ENCODE measurements at places on chromosomes 1 and 21. TPM values are rescaled to one million over a fixed set of nuclear protein-coding genes. Genes with fewer than 3 reads are reported as not detected.
A peak's percentile ranks its signal among the peaks of the same experiment; 100 is the strongest.

DNA sequence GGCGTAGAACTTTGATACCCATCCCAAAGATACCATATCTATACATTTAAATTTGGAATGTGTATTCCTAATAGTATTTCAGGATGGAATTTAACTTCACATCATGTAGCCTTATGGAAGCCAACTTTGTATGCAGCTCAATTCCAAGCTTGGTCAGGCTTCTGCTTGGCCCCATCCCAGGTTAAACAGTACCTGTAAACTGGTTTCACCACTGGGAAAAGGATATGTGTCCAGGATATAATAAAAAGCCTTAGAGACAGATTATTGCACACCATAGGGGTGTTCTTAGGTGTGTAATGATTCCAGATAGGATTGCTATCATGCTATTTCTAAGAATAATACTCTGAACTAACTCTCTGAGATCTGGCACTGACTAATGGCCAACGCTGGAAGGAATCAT, 28.1 kb downstream of the ADAM30 start:
- peaks cover under 1% of the 10 kb centered on the region for H3K4me1 ChIP-seq
- H3K27me3 ChIP-seq, result peaks cover 15% of the 10 kb centered on the region
- H3K27ac ChIP-seq, result no peak overlapping the region
- H3K36me3 ChIP-seq, result no peaks in the 10 kb centered on the region
- H3K4me3 ChIP-seq, result no peak overlapping the region

- no peaks in the 10 kb centered on the region for H3K36me3 ChIP-seq
- H3K27ac ChIP-seq, result no peak overlapping the region
- no peaks in the 10 kb centered on the region for H3K27me3 ChIP-seq
- H3K4me3 ChIP-seq, result no peak overlapping the region
- H3K4me1 ChIP-seq, result no peaks in the 10 kb centered on the region
- DNase-seq, result no peak
Observed at GRCh38 chr1:79287982-79288381, 281.5 kb upstream of the ADGRL4 start.

Gene APP
- total RNA-seq, result 332 TPM

Gene RRP15
- total RNA-seq, result 20.8 TPM

DNA sequence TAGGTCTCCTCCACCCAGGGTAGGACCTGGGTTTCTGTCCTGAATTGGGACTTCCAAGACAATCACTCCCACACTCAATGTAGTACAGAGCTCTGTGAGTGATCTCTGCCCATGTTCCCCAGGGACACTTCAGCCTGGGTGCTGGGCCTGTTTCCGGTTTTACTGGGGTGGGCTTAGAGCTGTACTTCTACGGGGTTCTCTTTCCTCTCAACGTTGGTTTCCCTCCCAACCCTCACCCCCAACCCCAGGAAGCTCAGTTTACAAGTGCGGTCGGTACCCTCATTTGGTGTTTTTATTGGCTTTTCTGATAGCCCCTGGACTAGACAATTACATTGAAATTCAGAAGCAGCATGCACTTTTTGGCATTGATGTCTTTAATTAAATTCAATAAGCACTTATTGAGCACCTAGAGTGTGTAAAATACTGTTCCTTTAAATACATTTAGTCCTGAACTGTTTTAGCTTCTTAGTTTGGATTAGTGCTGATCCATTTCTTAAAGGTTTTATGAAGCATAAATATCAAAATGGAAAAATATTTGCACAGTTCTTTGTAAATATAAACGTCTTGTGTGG, 542 bp upstream of the XPR1 start:
- no peaks in the 10 kb centered on the region for H3K27me3 ChIP-seq
- no peaks in the 10 kb centered on the region for H3K36me3 ChIP-seq
- peaks cover 61% of the 10 kb centered on the region for H3K4me1 ChIP-seq
- H3K27ac ChIP-seq, result peak overlapping the region; percentile 96

DNA sequence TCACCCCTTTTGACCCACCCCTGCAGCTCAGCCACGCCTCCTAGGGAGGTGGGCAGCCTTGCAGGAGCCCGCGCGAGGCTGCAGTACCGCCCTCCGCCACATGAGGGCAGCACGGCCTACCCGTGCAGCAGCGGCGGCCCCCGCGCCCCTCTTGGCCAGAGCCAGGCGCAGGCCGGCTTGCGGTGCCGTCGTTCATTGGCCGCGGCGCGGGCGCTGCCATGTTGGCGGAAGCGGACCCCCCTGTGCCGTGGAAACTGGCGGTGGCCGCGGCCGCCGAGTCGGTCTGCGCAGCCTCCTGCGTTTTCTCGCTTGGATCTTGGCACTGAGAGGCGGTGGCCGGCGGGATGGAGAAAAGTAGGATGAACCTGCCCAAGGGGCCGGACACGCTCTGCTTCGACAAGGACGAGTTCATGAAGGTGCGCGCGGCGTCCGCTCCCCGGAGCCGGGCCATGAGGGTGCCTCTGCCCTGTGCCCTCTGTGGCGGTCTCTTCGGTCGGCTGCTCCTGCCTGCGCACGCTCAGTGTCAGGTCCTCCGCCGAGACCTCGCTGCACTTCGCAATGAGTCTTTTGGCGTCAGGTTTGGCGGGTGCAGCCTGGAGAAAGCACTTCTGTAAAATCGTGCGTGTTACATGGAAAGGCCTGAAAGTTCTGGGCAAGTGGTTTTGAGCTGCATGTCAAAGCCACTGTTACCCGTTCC, at the start of gene COG2:
COG2 (plus strand) TSS at position 219 of the 697 bp plus-strand sequence; CDS start at position 345, 126 bp downstream.
- peak within 1 kb of the TSS; percentile 95 for H3K27ac ChIP-seq
- no peaks in the 10 kb centered on the region for H3K27me3 ChIP-seq
- H3K4me1 ChIP-seq, result peaks cover 67% of the 10 kb centered on the region
- DNase-seq, result peak; percentile 96
- no peaks in the 10 kb centered on the region for H3K36me3 ChIP-seq

Gene AK5
- total RNA-seq, result 1.0 TPM

- H3K27ac ChIP-seq, result no peak overlapping the region
- peaks cover 8% of the 10 kb centered on the region for H3K4me1 ChIP-seq
- H3K27me3 ChIP-seq, result no peaks in the 10 kb centered on the region
Observed at GRCh38 chr1:113320272-113320671, 70.0 kb upstream of the MAGI3 start.

Gene RYR2
- 783 TPM for total RNA-seq

Gene BTBD8
- total RNA-seq, result 4.0 TPM

Gene CMPK1
- total RNA-seq, result 78.2 TPM

DNA sequence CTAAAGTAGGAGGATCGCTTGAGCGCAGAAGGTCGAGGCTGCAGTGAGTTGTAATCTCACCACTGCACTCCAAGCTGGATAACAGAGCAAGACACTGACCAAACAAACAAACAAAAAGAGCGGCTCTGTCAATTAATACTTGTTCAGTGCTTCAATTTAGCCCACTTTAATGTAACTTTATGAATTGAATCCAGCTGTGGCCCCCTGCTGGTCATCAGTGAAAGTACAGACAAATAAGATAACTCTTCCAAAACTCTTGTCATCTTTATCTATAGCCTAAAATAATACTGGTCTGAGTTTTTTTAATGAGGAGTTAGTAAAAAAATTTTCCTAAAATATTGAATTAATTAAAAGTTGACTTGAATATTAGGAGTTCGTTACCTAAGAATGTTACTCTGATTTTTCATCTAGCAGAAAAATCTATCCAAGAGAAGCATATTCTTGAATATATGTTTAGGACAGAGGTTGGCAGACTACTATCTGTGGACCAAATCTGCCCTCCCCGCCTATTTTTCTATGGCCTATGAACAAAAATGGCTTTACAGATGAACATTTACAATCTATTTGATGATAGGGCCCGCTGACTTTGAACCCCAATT, 26.1 kb downstream of the ATP5PF start:
- no peak overlapping the region for H3K27ac ChIP-seq
- H3K4me3 ChIP-seq, result no peak overlapping the region
- peaks cover 11% of the 10 kb centered on the region for H3K4me1 ChIP-seq
- H3K36me3 ChIP-seq, result peaks cover 26% of the 10 kb centered on the region

DNA sequence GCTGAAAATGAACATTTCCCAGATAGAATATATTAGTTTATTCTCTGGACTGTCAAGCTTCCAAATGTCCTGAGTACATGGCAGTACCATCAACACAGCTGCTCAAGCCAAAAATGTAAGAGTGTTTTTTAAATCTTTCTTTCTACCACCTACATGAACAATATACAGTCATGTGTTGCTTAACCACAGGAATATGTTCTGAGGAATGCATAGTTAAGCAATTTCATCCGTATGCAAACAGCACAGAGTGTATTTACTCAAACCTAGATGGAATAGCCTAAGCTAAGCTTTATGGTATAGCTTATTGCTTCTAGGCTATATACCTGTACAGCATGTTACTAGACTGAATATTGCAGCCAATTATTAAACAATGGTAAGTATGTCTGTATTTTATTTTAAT, 561.9 kb upstream of the ADGRL4 start:
- no peaks in the 10 kb centered on the region for H3K36me3 ChIP-seq
- H3K27ac ChIP-seq, result no peak overlapping the region
- H3K4me1 ChIP-seq, result no peaks in the 10 kb centered on the region
- DNase-seq, result no peak

- DNase-seq, result no peak
- no peak overlapping the region for H3K4me3 ChIP-seq
- H3K4me1 ChIP-seq, result no peaks in the 10 kb centered on the region
- no peaks in the 10 kb centered on the region for H3K36me3 ChIP-seq
- H3K27ac ChIP-seq, result no peak overlapping the region
Observed at GRCh38 chr1:214615871-214616270, 12.9 kb downstream of the CENPF start.

GRCh38 chr1:2989976-2990375, 31.3 kb upstream of the ACTRT2 start:
- no peaks in the 10 kb centered on the region for H3K36me3 ChIP-seq
- peak; percentile 10 for DNase-seq
- H3K27me3 ChIP-seq, result peaks cover 45% of the 10 kb centered on the region
- H3K4me1 ChIP-seq, result no peaks in the 10 kb centered on the region
- no peak overlapping the region for H3K27ac ChIP-seq

Gene TOMM40L
- 39.3 TPM for total RNA-seq

- H3K4me1 ChIP-seq, result peaks cover 11% of the 10 kb centered on the region
- H3K27ac ChIP-seq, result peak overlapping the region; percentile 5
- H3K4me3 ChIP-seq, result no peak overlapping the region
Observed at GRCh38 chr1:229148041-229148671, 122.8 kb upstream of the RAB4A start.

DNA sequence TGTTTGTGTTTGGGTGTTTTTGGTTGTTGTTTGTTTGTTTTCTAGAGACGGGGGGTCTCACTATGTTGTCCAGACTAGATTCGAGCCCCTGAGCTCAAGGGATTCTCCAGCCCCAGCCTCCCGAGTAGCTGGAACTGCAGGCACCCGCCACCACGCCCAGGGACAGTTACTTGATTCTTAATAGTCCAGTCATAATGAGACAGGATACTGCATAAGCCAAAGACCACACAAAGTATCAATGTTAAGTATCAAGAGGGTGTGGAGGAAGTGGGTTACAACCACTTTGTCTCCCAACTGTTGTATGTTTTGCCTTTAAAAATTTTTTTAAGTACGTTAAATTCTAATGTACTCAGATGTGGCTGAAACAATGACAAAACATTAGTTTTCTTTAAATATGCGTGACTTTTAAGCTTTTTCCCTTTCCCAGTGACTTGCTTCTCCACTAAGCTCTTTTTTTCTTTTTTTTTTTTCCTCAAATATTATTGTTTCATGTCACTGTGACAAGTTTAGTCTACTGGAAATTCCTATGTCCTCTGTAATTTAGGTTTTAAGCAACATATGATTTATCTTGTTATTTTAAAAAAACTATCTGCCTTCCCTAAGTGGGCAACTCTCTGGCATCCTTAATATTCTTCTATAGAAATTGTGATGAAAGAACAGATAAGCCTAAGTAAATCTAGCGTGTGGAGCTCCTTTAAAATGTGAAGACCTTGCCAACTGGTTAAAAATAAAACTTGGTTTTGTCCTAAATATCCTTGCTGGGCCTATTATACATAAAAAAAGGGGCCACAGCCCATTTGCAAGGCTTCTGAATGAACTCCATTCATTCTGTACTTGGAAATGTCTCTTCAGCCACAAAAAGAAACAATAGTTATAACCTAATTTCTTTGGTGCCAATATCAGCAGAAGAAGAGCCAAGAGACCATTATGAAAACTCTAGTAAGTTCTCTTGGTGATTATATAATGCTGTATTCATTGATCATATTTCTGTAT, 56.2 kb upstream of the DPH5 start:
- H3K4me3 ChIP-seq, result no peak overlapping the region
- no peak overlapping the region for H3K27ac ChIP-seq
- no peak for DNase-seq
- no peaks in the 10 kb centered on the region for H3K4me1 ChIP-seq

GRCh38 chr1:24692351-24692980, 49.4 kb downstream of the SRRM1 start:
- H3K27me3 ChIP-seq, result no peaks in the 10 kb centered on the region
- no peak overlapping the region for H3K4me3 ChIP-seq
- H3K4me1 ChIP-seq, result peaks cover 51% of the 10 kb centered on the region
- H3K36me3 ChIP-seq, result no peaks in the 10 kb centered on the region
- H3K27ac ChIP-seq, result no peak overlapping the region

Gene TRABD2B
- total RNA-seq, result 1.4 TPM

GRCh38 chr21:34800797-34801518, 132.2 kb downstream of the CLIC6 start:
- H3K36me3 ChIP-seq, result no peaks in the 10 kb centered on the region
- no peaks in the 10 kb centered on the region for H3K4me1 ChIP-seq
- no peak for DNase-seq
- peaks cover 9% of the 10 kb centered on the region for H3K27me3 ChIP-seq
- no peak overlapping the region for H3K4me3 ChIP-seq
- H3K27ac ChIP-seq, result no peak overlapping the region

DNA sequence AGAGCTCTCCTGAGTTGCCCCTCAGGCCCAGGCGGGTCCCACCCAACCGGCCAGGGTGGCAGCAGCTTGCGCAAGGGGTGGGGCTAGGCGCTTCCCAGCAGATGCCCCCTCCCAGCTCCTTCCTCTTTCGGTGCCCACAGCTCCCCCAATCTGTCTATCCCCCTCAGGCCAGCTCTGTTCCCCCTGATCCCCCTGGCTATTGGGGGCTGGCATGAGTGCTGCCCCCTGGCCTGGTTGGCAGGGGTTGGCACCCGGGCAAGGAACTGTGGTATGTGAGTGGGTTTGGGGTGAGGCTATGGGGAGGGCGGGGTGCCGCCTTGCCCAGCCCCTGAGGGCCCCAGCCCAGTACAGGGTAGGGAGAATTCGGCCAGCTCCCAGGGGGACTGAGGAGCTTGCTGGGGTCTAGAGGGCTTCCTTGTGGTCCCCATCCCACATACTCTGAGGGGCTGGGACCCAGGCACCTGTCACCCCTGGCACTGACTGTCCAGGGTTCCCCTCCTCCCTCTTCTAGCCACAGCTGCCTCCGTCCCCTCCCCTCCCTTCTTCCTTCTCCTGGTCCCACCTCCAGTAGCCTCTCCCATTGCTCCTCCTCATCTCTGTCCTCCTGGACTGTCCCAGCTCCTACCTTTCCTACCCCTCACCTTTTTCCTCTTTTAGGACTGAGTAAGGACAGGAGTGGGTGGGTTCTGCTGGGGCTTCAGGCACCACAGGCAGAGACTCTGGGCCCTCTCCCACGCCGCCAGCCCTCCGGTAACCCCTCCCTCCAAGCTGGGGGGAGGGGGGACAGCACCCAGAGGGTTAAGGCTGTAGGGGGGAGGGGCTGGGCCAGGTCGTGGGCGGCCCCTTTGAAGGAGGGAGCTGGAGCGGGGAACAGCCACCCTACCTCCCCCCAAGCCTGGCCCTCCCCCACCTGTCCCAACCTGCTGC, 5.7 kb downstream of the ZBTB7B start:
- peaks cover 98% of the 10 kb centered on the region for H3K4me1 ChIP-seq
- no peaks in the 10 kb centered on the region for H3K27me3 ChIP-seq
- peak overlapping the region; percentile 95 for H3K27ac ChIP-seq
- peak overlapping the region; percentile 45 for H3K4me3 ChIP-seq

GRCh38 chr1:24048205-24048869, 63.6 kb downstream of the MYOM3 start:
- H3K27me3 ChIP-seq, result no peaks in the 10 kb centered on the region
- H3K4me3 ChIP-seq, result no peak overlapping the region
- H3K4me1 ChIP-seq, result peaks cover 20% of the 10 kb centered on the region
- no peak overlapping the region for H3K27ac ChIP-seq
- H3K36me3 ChIP-seq, result no peaks in the 10 kb centered on the region
- DNase-seq, result no peak

Gene GJC2
- 1.0 TPM for total RNA-seq

Gene NBPF1
- total RNA-seq, result 9.7 TPM

Gene OR2T35
- not detected for total RNA-seq

Measured in left ventricle myocardium inferior (tissue), 1 donor.